ENCODE measurements at places on chromosomes 3 and 15.

- no peak for DNase-seq
These were observed 732.6 kb downstream of the ROBO2 start for GRCh38 chr3:77772459-77772858.

GRCh38 chr3:186534113-186534669 lies 10.0 kb downstream of the CRYGS start:
- DNase-seq = no peak

- no peak for DNase-seq
These were observed 32.8 kb downstream of the ETV5 start for GRCh38 chr3:186075931-186076567.

DNA sequence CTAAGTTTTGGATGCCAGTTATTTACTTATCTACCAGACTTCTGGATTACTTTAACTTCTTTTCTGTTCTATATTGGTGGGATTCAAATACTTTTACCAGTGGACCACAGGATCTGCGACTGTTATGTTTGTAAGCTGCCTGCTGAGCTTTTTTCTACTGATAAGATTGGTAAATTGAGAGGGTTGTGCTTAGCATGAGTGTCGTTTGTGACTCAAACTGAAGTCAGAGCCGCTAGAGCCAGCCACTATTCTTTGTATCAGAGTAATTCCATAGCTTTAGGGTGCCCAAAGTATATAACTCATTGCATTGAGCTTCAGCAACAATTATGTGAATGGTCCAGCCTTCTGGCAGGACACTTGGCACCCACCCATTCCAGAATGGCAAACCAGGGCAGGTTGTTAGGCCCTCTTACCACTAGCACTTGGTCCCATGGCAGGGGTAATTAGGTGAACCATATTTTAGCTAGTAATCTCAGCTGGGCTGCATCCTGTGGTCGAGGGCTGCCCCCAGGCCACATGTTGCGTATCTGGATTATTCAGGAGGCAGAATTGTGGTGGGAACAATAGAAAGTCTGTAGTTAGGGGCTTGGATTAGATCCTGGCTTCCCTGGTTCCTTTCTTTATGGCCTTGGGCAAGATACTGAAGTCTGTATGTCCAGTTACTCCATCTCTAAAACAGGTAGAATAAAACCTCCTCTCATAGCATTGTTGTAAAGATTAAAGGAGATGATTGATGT lies 6.0 kb downstream of the PLCL2 start:
- DNase-seq = no peak

- DNase-seq = no peak
These were observed 615.2 kb upstream of the NR2F2 start for GRCh38 chr15:95715116-95715903.

DNA sequence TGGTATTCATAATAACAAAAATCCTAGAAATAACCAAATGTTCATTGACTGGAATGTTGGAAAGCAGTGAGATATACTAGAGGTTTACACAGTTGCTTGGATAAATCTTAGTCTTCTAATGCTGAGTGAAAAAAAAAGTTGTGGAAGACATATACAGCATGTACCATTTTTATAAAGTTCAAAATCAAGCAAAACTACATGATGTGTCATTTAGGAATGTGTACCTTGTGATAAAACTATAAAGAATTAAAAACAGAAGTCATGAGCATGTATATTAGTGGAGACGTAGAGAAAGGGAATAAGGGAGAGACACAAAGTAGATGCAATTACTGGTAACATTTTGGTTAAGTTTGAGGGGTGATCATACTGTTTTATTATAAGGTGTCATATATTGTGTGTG lies 45.2 kb downstream of the FBXL2 start:
- no peak for DNase-seq

- peak; percentile 46 for DNase-seq
These were observed 75.3 kb downstream of the TGFBR2 start for GRCh38 chr3:30681649-30682211.

- no peak for DNase-seq
These were observed 753.4 kb downstream of the FHIT start for GRCh38 chr3:60497902-60498301.

GRCh38 chr3:155313300-155313699 lies 19.8 kb upstream of the STRIT1 start:
- DNase-seq = peak; percentile 81

DNA sequence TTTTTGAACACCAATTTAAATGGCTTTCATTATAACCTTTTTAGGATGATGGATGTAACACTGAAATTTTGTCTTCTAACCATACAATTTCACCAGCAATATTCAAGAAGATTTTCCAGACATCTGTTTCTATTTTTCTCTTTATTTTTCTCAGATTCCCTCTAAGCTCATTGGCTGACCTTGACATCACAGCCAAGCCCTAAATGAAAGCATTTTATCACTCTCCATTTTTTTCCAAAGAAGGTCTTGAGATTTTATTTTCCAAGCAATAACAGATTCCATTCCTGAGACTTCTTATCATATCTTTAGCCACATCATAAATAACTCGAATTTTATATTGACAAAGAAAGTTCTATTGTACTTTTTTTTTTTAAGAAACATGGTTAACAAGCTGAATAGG lies 392.6 kb upstream of the THBS1 start:
- peak; percentile 87 for DNase-seq

GRCh38 chr15:84599906-84600305 lies 903 bp upstream of the ZSCAN2 start:
- no peak for DNase-seq

DNA sequence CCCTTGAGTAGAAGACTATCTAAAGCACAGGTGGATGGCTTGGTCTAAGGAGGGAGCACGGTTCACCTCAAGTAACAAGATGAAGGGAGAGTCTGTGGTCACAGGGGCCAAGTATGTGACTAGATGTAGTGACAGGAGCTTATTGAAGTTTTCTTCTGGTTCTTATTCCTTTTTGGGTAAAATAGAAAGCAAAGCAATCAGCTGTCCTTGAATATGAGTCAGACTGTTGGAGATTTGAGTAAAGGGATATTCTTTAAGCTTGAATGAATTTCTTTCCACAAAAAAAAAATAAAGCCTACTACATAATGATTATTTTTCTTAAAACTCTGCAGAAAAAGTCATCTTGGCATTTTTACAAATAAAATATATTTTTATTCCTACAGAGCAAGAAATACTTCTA lies 1.5 kb upstream of the CNTN6 start:
- DNase-seq = no peak

- DNase-seq = no peak
These were observed 68.9 kb downstream of the WWTR1 start for GRCh38 chr3:149588909-149589308.

DNA sequence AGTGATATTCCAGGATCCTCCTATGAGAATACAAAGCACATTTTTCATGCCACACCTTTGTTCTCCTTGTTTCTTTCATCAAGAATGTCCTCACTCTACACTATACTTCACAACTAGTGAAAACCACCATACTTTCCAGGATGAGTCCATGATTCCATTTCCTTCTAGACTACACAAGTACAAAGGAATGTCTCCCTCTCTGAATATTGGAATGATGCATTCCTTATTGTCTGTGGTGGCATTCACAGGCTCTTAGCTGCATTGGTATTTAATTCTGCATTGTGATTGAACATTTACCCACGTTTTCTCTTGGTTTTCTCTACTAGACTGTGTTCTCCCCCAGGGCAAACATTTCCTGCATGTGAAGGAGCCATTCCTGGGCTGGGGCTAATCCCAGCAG lies 217.5 kb downstream of the RAP2B start:
- DNase-seq = peak; percentile 76

DNA sequence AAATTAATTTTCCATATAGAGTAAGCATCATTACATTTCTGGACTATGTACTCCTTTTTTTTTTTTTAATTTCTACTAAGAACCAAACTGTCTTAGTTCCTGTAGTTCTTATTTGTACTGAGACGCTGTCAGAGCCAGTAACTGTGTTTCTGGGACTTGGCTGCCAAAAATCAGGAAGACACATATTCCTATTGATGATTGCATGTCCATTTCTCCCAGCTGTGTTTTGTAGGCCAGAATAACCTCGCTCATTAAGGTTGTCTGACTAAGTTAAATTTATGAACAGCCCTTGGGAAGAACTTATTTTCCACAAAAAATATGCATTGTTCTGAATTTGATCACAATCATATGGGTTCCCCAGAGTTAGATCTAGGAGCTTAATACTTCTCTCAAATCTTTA lies 29.5 kb downstream of the PLSCR5 start:
- no peak for DNase-seq

- no peak for DNase-seq
These were observed 98.4 kb upstream of the BCL6 start for GRCh38 chr3:187843654-187844053.

GRCh38 chr3:112095731-112096130 lies 9.5 kb downstream of the C3orf52 start:
- DNase-seq = no peak

GRCh38 chr15:63384906-63385305 lies 3.3 kb upstream of the CA12 start:
- DNase-seq = no peak

GRCh38 chr3:61871644-61872043 lies 310.3 kb downstream of the PTPRG start:
- DNase-seq = no peak

DNA sequence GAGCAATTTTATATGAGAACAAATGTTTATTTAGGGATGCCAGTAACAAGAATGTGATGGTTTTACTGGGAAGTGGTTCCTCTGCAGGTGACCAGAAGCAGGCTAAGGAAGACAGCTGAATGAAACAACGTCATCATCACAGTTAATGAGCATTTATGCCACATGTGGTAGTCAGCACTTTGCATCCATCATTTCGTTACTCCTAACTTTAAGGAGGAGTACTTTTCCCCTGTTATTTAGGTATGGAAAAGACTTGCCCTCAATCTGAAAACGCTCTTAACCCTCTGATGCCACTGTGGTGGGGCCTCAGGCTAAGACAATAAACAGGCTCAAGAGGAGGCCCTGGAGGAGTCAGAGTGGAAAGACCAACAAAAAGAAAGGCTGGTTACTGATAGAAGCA lies 31.2 kb downstream of the INTS14 start:
- DNase-seq = no peak

GRCh38 chr3:125054449-125055329 lies 1.1 kb downstream of the HEG1 start:
- DNase-seq = peak; percentile 67

- peak; percentile 77 for DNase-seq
These were observed 52.2 kb upstream of the HEG1 start for GRCh38 chr3:125107861-125108567.

GRCh38 chr3:141303481-141304223 lies 64.7 kb upstream of the ZBTB38 start:
- peak; percentile 78 for DNase-seq

DNA sequence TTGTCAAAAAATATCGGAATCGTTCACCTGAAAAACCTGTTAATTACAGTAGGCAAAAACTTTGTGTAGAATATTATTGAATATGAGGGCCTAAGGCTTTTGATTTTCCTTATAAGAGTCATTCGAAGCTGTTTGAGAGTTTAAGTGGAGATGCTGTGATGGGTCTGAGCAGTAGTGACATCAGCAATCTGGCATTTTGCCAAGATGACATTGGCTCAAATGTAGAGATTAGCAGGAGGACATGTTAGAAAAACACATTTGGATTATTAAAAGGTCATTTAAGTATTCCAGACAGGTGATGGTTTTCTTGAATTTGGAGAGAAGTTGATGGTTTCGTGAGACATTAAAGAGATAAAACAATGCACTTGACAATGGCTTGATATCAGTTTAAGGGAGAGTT lies 12.9 kb downstream of the OR5AC2 start:
- no peak for DNase-seq

GRCh38 chr3:111761309-111761795 lies 97.7 kb upstream of the PHLDB2 start:
- DNase-seq = peak; percentile 68

GRCh38 chr3:1752205-1752604 lies 346.5 kb upstream of the CNTN4 start:
- no peak for DNase-seq

- DNase-seq = no peak
These were observed 598.1 kb upstream of the CBLB start for GRCh38 chr3:106466881-106467280.

- DNase-seq = no peak
These were observed 27.4 kb upstream of the CD47 start for GRCh38 chr3:108118038-108118768.

DNA sequence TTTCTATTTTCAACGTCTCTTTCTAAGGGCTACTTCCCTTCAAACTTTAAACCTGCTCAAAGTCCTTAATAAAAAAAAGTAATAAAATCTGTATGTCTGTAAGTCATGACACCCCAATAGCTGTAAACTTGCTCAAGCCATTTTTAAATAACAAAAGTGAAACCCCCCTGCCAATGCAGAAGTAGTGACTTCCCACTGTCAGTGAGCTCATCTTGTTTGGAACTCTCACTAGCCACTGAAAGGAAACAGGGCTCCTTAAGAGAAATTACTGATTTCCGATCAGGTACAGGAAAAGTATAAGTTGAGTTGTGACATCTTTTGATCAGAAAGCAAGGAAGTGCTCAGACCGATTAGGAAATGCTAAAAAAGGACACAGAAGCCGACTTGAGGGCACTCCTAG lies 27.6 kb upstream of the GPR171 start:
- no peak for DNase-seq

GRCh38 chr3:189838291-189838690 lies 207.1 kb downstream of the TP63 start:
- DNase-seq = no peak

GRCh38 chr3:40324621-40325020 lies 15.1 kb downstream of the EIF1B start:
- no peak for DNase-seq

GRCh38 chr3:71016178-71016845 lies 567.2 kb downstream of the FOXP1 start:
- DNase-seq = peak; percentile 27

- DNase-seq = peak; percentile 12
These were observed 298.8 kb upstream of the PLSCR5 start for GRCh38 chr3:146903927-146904326.

DNA sequence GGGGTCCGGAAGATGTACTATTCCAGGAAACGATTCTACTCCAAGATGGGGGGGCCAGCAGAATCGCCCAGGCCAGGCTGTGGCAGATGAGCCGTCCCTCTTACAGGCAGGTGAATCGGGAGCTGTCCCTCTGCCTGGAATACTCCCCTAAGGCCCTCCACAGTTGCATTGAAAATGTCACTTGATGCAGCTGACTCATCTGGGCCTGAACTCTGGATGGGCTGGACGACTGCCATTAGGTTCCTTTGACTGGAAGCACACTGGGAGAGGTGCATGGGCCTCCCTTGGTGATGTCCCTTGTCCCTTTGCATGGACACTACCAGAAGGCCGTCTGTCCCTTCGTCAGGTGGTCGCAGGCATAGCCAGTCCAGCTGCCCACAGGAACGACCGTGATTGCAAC lies 69.6 kb upstream of the HRH1 start:
- no peak for DNase-seq
